ENCODE measurements at places on chromosomes 13 and 19.
A peak's percentile ranks its signal among the peaks of the same experiment; 100 is the strongest.

DNA sequence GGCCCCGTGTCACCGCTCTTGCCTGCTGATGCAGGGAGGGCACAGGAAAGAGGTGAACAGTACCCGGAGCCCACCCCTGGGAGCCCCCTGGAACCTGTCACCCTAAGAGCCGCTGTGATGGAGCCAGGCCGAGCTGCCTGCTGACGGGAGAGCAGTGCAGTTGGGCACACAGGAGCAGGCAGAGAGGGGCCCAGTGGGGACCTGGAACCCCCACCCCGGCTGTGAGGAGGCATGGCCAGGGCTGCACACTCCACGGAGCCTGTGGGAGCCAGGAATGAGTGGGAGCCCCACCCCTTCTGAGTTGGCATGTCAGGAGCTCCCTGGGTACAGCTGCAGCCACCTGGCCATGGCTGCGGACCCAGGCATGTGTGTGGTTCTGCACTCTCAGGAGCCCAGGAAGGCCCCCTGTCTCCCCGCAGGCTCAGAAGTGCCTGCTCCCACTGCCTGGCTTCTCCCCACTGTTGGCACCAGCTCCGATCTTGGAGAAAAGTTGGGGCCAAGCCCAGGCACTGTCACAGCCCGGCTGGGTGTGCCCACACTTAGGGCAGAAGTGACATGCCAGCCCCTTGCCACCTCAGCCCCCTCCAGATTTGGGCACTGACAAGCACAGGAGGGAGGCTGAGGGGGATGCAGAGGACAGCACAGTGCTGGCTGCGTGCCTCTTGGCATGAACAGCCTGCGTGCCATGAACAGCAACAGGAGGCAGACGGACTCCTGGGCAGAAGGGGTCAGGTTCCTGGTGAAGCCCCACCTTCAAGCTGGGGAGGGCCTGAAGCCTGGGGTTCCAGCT is 6.3 kb downstream of the CFAP97D2 start:
- no peak for DNase-seq

- peak; percentile 97 for DNase-seq
Measured at GRCh38 chr13:21069561-21070004, 8.2 kb upstream of the LATS2 start.

DNA sequence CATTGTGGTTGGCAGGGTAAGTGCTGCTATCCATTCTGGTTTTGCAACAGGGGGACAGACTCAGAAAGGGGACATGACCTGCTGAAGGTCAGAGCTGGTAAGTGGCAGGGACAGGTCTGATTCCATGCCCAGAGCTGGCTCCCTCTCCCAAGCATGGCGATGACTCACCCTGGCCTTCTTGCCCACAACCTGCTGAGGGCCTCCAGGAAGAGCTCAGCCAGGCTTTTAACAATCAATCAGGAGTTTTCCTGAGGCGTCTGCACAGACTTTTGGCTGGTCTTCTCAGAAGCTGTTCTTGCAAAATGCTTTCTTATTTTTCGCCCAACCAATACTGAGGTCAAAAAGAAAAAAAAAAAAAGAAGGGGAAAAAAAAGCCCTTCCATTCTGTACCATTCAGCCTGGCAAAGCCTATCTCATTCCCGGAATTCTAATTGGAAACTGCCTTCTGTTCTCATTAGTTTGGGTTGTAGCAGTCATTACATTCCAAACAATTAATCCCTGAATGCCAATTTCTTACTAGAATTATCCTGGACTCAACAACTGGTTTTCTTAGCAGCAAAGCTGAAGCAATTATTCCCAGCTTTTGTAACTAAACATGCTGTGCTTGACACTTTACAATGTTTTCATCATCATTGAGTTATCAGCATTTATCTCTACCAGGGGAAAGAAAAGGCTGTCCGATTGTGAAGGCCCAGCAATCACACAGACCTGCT is 17.7 kb downstream of the SIAH3 start:
- peak; percentile 15 for DNase-seq

- DNase-seq = peak; percentile 51
Measured at GRCh38 chr13:77810430-77810829, 108.2 kb downstream of the EDNRB start.

- DNase-seq = peak; percentile 75
Measured at GRCh38 chr13:24038405-24038804, 122.1 kb upstream of the SPATA13 start.
